SHP77 treated with DMSO at 0.1 percent for 48 hours (cell line): ENCODE measurements at places on chromosomes 5 and 9.

- DNase-seq: no peak
These were observed 581.8 kb downstream of the ACTL7B start for GRCh38 chr9:108273988-108274387.

DNA sequence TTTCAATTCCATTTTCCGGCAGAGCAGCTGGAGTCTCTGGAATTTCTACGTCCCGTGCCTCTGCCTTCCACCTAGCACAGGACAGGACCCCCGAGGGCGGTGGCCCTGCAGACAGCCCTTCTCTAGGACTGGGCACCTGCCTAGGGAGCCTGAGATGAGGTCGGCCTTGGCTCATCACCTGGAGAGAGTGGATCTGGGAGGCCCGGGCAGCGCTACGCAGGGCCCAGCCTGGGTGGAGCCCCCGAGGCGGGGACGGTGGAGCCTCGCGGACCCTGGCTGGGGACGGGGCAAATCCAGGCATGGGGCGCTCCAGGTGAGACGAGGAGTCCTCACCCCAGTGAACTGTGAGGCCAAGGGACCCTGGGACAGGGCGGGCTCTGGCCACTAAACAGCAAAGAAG, 114.5 kb downstream of the MTRR start:
- no peak for DNase-seq

DNA sequence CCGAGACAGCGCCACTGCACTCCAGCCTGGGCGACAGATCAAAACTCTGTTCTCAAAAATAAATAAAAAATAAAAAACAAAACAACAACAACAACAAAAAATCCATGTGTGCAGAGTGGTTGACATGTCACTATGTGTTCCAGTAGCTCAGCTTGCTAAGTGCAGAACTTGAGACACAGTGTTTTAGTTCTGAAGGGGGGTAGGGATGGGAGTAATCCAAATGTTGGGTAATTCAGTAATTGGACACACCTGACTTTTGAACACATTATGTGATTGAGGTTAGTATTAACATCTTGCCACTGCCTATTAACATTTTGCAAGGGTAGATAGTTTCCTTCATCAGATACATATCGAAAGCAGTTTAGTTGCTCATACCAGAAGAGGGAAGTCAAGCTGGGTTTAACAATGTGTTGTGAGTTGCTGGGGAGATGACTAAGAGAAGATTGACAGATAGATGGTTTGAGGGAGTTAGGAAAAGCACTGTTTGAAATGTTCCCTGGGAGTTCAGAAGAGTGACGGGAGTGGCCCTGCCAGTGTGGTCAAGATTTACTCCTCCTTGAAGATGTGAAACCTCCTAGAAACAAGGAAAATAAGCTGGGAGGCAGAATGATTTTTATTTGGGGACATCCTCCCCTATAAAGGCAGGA, 928 bp downstream of the HACD4 start:
- DNase-seq: no peak

DNA sequence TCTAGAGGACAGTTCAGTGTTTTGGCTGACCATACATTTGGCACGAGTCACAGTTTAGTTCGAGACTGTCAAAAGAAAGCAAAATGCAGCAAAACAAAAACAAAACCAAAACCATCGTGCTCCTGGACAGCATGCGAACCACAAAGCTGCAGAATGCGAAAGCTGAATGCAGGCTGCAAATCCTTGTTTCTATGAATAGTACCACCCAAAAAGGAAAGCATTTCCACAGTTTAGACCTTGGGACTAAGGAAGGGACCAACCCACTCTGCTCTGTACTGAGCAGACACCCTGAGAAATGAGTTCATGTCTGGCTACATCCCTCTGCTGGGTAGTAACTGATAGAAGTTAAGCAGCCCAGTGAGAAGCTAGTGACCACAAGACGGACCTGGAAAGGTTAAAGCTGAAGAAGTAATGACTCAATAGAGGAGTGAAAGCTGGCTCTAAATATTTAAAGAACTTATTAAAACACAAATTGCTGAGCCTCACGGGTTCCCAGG, 3.9 kb downstream of the GCNT4 start:
- no peak for DNase-seq

- DNase-seq: no peak
These were observed 24.7 kb upstream of the TJP2 start for GRCh38 chr9:69149321-69149807.

DNA sequence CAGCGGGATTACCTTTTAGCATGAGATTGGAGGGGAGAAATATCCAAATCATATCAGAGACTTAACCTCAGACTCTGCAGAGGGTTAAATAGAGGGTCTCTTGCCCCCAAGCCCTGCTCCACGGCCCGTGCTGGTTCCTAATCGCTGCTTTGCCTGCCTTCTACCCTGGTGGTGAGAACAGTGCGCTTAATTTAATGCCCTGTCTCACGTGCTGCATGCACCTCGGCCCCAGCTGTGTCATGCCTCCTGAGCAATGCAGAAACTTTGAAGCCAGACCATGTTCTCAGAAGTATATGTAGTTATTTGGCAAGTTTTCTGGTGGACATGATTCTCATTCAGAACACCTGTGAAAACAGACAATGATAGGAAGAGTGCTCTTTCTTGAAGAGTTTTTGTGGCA, 1.4 kb downstream of the OTULIN start:
- DNase-seq: no peak
